GM06990 (cell line): ENCODE measurements at places on chromosomes 4 and X.

DNA sequence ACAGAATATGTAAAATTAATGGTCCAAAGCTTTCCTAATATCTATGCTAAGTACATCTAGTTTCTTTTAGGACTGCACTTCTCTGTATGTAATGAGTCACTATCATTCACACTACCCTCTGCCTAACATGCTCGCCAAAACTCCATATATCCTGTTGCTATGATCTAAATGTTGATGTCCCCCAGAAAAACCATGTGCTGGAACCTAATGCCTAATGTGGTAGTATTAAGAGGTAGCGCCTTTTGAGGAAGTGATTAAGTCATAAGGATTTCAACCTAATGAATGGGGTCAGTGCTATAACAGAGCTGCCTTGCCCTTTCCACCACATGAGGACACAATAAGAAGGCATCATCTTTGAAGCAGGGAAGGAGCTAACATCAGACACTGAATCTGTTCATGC lies 34.9 kb upstream of the NFKB1 start:
- DNase-seq = no peak

DNA sequence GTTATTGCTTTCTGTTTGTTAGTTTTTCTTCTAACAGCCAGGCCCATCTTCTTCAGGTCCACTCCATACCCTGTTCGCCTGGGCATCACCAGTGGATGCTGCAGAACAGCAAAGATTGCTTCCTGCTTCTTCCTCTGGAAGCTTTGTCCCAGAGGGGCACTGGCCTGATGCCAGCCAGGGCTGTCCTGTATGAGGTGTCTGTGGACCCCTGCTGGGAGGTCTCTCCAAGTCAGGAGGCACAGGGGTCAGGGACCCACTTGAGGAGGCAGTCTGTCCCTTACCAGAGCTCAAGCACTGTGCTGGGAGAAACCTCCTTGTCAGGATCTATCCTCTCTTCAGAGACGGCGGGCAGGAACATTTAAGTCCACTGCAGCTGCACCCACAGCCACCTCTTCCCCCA lies 2.5 kb upstream of the PAGE2B start:
- no peak for DNase-seq

DNA sequence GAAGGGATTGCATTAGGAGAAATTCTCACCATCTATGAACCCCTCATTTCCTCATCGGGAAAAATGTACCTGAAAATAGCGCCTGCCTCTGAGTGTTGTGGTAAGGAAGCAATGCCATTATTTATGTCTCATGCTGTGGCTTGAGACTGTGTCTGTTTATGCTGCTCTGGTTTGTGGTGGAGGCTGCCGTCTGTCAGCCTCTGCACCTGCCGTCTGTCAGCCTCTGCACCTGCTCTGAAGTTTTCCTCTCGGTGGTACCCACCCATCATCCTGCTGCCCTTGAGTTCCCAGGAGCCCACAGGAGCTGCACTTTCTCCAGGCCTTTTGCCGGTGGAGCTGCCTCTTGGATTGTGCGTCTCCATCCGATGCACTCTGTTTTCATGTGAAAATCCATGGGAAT lies 68.5 kb upstream of the PPP2R3B start:
- no peak for DNase-seq

- no peak for DNase-seq
Observed at GRCh38 chr4:19348746-19349145, 903.0 kb upstream of the SLIT2 start.

DNA sequence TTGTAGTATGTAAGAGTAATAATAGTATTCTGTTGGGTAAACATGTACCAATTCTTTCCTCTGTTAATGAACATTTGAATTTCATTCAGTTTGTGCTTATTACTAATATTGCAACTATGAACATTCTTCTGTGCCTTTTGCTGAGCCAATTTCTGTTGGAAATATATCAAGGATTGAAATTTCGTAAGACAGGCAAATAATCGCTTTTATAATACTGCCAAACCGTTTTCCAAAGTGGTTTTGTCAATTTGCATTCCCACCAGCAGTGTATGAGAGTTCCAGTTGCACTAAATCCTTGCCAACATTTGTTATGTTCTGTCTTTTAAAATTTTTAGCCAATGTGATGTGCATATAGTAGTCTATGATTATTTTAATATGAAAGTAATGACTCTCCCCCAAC lies 38.6 kb downstream of the MAGEB17 start:
- no peak for DNase-seq

- no peak for DNase-seq
Observed at GRCh38 chr4:121898150-121898549, 27.9 kb upstream of the BBS7 start.

DNA sequence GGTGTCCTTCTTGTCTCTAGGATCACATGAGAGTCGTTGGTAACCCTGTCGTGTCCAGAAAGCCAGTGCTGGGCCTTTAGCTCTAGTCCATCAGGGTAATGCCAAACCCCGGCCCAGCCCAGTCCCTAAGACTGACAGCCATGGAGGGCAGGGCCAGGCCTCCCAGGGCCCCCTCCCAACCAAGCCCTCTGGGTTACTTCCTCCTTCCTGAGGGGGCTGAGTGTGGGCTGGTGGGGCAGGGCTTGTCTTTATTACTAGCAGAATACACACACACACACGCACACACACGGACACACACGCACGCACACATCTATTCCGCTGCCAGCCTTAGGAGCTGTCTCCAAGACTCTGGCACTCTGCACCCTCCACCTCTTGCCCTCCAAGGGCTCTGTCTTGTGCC lies 35.6 kb upstream of the CDKN2AIP start:
- no peak for DNase-seq

GRCh38 chr4:88786011-88786410 lies 88.4 kb upstream of the NAP1L5 start:
- DNase-seq = no peak

DNA sequence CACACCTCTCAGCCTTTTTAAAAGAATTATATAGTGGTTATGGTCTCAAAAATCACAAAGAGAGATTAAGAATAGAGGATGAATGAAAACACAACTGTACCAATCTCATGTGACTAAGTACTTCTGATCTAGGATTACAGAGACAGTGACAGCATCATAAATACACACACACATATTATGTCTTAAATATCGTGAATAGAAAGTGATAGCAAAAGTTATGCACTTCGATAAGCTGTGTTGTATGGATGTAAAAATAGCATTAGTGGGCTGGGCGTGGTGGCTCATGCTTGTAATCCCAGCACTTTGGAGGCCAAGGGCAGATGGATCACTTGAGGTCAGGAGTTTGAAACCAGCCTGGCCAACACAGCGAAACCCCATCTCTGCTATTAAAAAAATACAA lies 25.0 kb downstream of the GYPA start:
- no peak for DNase-seq

DNA sequence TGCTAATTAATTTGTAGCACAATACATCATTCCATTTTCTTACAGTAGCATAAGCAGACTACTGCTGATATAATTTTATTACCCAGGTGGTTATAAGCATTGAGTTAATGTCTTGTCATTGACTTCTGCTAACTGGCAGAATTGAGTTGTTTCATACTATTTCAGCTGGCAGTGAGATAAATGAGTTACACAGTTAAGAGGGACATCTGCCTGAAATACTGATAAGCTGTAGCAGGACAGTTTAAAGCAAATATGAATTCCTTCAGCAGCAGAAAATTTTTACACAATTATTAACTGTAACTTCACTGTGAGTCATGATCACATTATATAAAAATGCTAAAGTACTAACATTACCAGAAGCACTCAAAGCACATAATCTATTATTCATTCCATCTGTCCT lies 326.8 kb downstream of the INPP4B start:
- no peak for DNase-seq

DNA sequence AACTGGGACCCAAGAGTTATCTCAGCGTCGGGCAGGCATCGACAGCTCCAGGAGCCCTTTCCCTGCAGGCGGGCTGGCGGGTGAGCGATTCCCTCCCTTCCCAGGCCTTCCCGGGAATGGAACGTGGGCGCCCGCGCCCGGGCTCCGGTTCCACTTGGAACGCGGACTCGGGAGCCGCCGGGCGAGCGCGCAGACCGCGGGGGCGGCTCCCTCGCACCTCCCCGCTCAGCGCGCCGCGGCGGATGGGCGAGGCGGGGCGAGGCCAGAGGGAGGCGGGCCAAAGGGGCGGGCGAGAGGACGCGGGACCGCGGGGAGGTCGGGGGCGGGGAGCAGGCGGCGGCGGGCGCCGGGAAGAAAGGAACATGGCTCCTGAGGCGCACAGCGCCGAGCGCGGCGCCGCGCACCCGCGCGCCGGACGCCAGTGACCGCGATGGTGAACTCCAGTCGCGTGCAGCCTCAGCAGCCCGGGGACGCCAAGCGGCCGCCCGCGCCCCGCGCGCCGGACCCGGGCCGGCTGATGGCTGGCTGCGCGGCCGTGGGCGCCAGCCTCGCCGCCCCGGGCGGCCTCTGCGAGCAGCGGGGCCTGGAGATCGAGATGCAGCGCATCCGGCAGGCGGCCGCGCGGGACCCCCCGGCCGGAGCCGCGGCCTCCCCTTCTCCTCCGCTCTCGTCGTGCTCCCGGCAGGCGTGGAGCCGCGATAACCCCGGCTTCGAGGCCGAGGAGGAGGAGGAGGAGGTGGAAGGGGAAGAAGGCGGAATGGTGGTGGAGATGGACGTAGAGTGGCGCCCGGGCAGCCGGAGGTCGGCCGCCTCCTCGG lies at the start of gene PKD2:
Gene PKD2 (plus strand): TSS at position 332 of the 818 bp plus-strand sequence. CDS start 99 bp downstream, at position 431.
- DNase-seq = peak; percentile 87
